ENCODE measurements at places on chromosomes 6 and 20.

- DNase-seq: no peak
Observed at GRCh38 chr6:2797564-2798031, 32.4 kb downstream of the WRNIP1 start.

GRCh38 chr6:73564578-73565345 is 43.9 kb upstream of the EEF1A1 start:
- no peak for DNase-seq

DNA sequence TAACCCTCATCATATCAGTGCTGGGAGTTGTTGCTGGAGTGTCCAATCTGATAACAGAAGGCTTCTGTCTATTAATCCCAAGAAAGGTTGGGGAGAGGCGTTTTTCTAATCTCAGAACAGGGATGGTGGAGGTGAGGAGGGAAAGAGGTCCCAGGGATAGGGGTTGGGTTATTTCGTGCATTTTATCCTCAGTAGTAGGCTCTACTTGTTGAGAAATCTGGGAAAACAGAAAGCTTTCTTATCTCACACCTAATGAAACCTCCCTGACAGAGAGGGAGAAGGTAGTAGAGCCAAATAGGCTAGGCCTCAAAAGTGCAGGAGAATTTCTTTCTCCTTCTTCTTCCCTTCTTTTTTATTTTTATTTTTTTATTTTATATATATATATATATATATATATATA is 281.8 kb upstream of the MAP3K7 start:
- no peak for DNase-seq

GRCh38 chr6:50030777-50031562 is 9.2 kb upstream of the DEFB110 start:
- DNase-seq: no peak

- DNase-seq: no peak
Observed at GRCh38 chr6:106790935-106791334, 161.6 kb downstream of the QRSL1 start.

DNA sequence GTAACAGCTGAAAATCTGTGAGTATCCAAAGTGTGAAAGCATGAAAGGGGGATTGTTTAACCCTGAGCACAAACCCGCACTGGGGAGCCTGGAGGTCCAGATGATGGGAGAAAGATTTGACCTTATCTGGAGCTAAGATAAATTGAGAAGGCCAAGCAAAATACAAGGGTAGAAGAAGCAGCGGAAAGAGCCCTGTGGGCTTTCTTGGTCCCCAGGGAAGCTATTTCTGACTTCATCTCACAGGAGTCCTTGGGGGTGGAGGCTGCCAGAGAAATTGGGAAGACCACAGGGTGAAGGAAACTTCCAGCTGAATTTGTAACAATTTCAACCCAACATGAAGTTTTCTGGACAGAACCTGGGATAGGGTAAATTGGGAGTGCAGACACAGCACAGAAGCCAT is 476.9 kb downstream of the MMUT start:
- DNase-seq: no peak

DNA sequence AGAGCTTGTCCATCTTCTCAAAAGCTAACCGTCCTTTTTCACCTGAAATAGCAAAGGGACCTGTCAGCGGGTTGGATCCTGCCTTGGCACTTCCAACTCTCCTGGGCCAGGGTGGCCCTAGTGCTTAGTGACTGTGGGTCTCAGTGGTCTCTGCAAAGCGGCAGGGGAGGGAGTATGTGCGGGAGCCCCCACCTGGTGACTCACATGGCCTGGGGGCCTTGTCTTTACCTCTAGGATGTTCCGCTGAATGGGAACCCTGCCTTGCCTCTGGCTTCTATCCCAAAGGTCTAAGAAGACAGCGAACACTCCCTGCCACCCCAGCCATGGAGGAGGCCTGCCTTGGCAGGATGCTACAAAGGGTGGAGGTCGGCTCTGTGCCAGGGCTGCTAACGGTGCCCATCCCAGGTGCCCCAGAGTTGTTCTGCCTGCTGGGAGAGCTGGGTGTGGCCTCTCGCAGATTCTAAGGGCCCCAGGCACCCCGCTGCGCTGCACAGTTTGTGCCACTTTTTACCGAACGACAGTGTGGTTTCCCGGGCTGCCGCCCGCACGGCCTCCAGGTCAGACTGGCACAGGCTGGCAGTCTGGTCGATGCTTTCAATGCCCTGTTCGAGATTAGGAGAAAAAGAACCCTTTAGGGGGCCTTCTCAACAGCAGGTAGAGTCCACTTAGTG is 77.2 kb downstream of the PTPN1 start:
- DNase-seq: no peak

DNA sequence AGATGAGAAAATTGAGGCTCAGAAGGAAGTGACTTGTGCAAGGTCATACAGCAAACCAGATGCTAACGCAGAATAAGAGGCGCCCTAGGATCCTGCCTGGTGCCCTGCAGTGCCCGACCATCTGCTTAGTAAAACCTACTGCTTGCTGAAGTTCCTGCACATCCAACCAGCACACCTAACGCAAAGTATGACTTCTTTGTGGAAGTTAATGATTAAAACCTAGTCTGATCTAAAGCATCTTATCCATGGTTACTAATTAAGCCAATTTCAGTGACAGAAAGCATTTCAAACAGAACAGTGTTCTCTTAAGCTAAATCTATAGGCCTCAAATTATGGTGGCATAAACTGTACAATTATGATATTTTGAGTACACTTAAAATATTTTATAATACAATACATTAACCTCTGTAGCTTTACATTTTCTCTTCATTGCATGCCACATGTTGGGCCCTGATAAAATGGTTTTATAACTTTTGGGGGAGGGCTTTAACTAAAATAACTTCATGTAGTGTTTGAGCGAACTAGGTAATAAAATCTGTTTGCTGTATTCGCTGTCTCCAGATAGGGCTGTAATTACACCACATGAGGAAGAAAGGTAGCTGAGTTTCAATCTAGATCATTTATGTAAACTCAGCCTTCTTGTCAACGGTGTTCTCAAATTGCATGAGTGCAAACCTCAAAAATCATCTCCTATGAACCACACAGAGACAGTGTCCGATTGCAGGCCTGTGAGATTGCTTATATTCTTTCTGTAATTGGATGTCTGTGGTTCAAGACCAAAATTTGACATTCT is 37.5 kb upstream of the BEND3 start:
- DNase-seq: no peak

- DNase-seq: no peak
Observed at GRCh38 chr20:19048995-19049501, 163.4 kb upstream of the SLC24A3 start.

GRCh38 chr20:47108994-47109393 is 214.4 kb downstream of the EYA2 start:
- DNase-seq: no peak

- no peak for DNase-seq
Observed at GRCh38 chr6:25107218-25107617, 171.5 kb upstream of the RIPOR2 start.

GRCh38 chr20:41165001-41165882 is 27.9 kb downstream of the PLCG1 start:
- no peak for DNase-seq

- no peak for DNase-seq
Observed at GRCh38 chr20:39835130-39835842, 853.8 kb downstream of the MAFB start.

DNA sequence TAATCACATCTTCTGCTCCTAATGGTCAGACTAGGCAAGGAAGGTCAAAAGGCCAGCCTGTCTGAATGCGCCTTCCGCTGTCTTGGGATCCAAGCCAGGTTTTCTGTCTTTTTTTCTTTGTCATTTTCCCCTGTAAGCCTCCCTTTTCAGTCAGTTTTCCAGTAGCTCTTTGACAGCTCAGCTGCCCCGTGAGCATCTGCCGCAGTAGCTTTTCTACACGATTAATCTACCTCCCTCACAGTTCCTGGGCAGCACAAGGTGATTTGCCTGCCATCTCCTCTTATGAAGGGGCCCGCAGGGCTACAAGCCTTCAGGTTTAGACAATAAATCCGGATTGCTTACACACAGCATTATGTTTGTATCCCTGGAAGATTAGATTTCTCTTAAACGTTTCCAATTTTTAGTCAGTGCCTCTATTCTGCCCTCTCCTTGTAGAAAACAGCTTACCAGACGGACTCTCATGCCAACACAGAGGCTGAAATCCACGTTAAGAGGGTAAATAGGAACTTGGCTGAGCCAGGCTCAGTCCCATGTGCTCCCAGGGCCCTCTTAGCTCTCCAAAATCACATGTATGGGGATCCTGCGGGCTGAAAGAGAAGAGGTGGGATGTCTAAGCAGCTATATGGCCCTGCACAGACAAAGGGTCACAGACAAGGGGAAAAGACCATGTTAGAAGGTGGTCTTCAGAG is 77.2 kb downstream of the LY86 start:
- no peak for DNase-seq

- DNase-seq: no peak
Observed at GRCh38 chr6:144171406-144171805, 21.1 kb downstream of the STX11 start.

GRCh38 chr6:66965227-66965626 is 1258.2 kb upstream of the EYS start:
- no peak for DNase-seq

GRCh38 chr20:64104667-64105451 is 2.5 kb downstream of the NPBWR2 start:
- no peak for DNase-seq

DNA sequence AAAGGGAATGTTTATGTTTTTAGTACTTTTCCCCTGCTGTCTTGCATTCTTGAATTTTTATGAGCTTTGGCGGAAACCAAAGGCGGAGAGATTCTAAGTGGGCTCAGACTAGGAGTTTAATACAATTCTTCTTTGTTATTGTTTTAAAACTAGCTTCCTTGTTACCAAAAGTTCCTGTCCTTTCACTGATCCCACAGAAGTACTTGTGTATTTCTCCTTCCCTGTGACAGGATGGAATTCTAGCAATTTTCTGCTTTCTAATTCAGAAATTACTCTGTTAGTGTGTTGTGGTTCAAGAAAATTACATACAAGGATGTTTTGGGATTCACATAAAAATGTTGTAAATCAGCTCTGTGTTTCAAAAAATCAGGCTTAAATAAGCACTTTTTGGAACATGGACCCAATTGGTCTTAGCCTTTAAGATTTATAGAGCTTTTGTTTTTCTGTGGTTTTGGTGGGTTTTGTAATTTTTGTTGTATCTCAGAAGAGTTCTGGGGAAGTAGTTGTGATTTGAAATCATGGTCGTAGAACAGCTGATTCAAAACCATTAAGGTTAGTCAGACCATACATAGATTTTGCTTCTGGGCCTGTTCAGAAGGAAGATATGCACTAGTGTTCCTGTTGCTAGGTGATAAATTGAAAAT is 17.6 kb upstream of the CTAGE9 start:
- no peak for DNase-seq

- DNase-seq: peak; percentile 62
Observed at GRCh38 chr6:52389626-52390360, 27.8 kb downstream of the PAQR8 start.

- DNase-seq: no peak
Observed at GRCh38 chr20:57625181-57625958, 5.1 kb upstream of the ZBP1 start.

DNA sequence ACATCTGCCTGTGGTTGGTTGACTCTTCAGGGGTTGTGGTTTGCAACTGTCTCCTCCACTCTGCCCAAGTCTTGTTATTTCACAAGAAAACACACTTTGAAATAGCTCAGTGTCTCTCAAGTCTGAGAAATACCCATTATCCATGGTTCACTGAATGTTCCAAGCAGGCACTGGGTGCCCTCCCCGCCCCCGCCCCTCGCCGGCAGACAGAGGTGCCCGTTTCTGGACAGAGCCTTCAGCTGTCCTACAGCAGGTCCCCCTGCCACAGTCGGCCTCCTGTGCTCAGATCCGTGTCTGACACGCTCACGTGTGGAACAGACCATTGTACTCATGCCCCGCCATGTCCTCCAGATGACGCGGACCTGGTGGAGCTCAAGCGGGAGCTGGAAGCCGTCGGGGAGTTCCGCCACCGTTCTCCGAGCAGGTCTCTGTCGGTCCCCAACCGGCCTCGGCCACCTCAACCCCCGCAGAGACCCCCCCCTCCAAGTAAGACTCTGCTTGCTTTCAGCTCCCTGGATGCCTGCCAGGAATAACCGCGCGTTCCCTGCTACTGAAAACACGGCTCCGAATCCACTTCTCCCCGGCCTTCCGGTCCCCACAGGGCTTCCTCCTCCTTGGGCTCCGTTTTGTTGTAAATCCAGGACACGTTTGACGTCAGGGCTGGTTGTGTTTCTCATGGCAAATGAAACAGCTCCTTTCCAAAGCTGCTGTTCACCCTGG is 81.4 kb downstream of the SERAC1 start:
- no peak for DNase-seq

GRCh38 chr6:39280247-39280731 is 33.9 kb downstream of the KCNK17 start:
- no peak for DNase-seq

- DNase-seq: no peak
Observed at GRCh38 chr6:3841066-3841454, 8.1 kb upstream of the FAM50B start.

DNA sequence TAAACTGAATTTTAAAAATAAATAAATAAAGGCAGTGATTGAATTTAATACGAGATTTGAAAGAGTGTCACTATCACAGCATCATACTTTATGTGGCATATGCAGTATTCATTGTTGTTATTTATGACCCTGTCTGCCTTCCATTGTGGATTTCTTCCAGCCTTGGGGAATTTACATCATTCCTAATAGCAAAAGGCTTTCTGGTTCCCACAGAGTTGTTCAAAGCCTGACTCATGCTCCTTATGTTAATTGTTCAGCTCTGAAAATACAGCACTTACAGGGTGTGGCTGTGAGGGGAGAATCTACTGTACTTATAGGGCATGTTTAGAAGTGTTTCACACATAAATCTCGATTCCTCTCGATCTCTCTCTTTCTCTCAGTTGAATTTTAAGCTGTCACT is 54.4 kb downstream of the JAG1 start:
- DNase-seq: no peak

DNA sequence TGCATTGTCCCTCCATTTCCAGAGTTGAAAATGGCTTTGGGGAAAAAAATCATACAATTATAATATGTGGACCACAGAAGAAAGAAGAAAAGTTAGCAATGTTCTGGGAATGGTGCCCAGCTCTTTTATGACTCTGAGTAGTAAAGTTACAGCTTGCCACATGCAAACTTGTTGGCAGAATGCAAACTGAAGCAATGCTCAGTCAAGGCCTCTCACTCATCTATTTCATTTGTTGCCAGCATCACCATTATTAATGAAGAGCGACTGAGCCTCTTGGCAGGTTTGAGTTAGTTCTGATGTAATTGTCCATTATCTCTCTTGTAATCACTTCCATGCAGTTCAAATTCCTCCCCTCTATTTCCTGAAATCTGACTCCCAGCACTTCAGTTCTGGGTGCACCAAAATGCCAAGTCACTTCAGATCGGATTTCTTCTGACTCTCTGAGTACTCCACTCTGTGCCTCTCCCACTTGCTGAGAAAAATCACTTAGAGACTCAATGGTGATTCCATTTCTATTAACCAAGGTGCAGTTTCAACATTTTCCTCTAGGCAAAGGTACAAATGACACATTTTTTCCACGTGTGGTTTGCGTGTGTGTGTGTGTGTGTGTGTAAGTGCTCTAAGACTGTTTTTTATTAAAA is 154.4 kb upstream of the STMND1 start:
- no peak for DNase-seq

Measured in CD4-positive, alpha-beta T cell treated with Interleukin-2 at 100 ng/mL for 4 hours (primary cell).